ENCODE measurements at places on chromosomes 3 and 15.

DNA sequence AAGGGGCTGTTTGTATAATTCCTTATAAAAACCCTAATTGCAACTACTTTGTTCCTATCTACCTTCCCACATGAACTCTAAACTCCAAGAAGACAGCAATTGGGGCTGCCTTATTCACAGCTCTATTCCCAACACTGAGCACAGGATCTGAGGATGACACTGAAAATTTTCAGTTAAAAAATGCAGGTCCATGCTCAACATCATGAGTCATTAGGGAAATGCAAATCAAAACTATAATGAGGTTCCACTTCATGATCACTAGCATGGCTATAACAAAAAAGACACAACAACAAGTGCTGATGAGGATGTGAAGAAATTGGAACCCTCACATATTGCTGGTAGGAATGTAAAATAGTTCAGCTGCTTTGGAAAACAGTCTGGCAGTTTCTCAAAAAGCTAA, 12.9 kb downstream of the SUMF1 start:
- no peak for DNase-seq

- no peak for DNase-seq
These were observed 44.8 kb downstream of the CCDC12 start for GRCh38 chr3:46931631-46932331.

GRCh38 chr15:97683831-97684230, 276.7 kb upstream of the ARRDC4 start:
- DNase-seq, result no peak

GRCh38 chr3:98839846-98840245, 61.6 kb downstream of the DCBLD2 start:
- DNase-seq, result no peak

DNA sequence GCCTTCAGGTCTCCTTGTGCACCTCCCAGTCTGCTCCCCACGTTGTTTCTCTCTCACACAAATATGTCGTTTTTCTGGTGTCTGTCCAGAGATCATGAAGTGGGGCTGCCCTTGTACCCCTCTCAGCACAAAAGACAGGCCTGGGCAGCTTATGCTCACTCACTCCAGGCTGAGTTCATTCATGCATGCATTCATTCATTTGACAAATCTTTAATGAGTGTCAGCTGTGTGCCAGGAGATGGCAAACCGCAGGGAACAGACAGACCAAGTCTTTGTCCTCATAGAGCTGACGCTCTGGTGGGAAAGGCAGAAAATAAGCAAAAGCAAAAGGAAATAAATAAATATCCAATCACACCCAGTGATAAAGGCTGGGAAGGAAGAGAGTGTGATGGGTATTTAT, 7.6 kb upstream of the TRH start:
- DNase-seq, result no peak

- DNase-seq, result no peak
These were observed 13.7 kb downstream of the PAK6 start for GRCh38 chr15:40252438-40253166.
